GM23338 (cell line): ENCODE measurements at places on chromosomes 2 and 18. TPM values are rescaled to one million over a fixed set of nuclear protein-coding genes. Genes with fewer than 3 reads are reported as not detected.

- no peaks in the 10 kb centered on the region for H3K27me3 ChIP-seq
- H3K4me1 ChIP-seq: no peaks in the 10 kb centered on the region
- no peak for DNase-seq
- no peaks in the 10 kb centered on the region; the same call in 1 of the 2 replicates for H3K36me3 ChIP-seq
Measured at GRCh38 chr2:3222636-3223035, 155.0 kb downstream of the EIPR1 start.

DNA sequence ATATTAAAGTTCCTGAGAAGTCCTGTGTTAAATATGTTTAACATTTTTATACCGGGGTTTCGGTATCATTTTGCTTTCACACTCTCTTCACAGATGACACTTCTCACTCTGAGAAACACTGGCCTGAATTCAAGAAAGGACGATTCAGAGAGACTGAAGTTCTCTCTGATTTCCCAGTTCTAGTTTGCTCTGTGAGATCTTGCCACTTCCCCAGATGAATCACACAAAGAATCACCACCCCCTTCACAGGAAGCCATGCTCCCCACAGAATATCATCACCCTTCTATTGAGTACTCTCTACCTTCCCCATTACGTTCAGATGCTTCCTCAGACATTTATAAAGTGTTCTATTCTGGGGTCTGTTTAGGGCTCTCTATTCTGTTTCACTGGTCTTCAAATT, 16.1 kb upstream of the CD207 start:
- H3K4me1 ChIP-seq: no peaks in the 10 kb centered on the region
- H3K4me3 ChIP-seq: no peak overlapping the region
- H3K27me3 ChIP-seq: no peaks in the 10 kb centered on the region
- no peaks in the 10 kb centered on the region for H3K36me3 ChIP-seq
- DNase-seq: no peak

DNA sequence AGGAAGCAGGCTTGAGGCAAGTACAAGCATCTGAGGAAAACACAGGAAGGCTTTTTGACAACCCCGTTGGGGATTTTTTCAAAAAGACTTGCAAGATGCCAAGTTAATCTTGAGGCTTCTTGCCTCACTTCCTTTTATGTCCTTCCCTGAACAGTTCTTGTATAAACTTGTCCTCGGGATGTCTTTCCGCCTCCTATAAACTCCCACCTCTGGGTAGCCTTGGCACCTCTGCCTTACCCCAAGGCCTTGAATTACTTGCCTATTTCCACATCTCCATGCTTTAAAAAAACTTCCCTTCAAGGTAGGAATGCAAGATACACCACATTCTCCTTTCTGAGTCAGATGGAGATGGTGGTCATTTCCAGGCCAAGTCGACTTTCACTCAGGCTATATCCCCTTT, 106.4 kb upstream of the RBBP8 start:
- no peak overlapping the region for H3K4me3 ChIP-seq
- DNase-seq: no peak
- H3K27ac ChIP-seq: no peak overlapping the region
- H3K4me1 ChIP-seq: peaks cover 11% of the 10 kb centered on the region
- no peaks in the 10 kb centered on the region for H3K27me3 ChIP-seq

DNA sequence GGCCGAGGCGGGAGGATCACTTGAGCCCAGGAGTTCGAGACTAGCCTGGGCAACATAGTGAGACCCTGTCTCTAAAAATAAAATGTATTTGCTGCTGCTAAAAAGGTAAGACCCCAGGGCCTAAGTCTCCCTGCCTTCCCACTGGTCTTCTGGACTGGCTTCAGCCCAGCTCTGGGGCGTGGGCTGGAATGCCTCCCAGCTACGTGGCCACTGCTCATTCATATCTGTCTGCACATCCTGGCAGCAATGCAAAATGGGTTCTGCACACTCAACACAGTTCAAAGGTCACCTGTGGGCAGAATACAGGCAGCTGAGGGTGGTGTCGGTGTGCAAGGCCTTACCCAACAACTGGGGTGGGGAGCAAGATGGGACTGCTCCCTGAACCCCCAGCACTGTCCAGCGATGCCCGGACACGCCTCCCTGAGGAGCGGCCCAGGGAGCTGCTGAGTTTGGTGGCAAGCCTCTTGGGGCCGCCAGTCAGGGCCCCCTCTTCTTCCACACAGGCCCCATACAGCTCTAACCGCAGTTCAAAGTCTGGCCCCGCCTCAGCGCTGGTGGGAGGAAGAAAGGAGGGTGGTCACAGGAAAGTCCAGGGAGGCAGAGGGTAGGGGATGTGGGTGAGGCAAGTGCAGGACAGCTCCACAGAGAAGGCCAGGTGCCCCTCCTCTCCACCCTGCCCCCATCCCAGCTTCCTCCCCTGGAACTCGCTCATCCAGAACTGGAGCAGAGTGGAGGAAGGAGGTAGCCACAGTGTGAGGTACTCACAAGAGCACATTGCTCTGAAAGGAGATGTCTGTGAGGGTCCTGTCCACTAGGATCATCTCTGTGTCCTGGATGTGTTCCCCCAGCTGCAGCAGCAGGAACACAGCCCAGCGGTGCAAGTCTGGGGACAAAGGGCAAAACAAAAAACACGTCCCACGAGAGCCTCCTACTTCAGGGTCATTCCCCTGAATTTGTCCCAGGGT, 8.2 kb downstream of the WDR54 start:
- no peak overlapping the region for H3K27ac ChIP-seq
- no peaks in the 10 kb centered on the region for H3K4me1 ChIP-seq
- H3K4me3 ChIP-seq: no peak overlapping the region

DNA sequence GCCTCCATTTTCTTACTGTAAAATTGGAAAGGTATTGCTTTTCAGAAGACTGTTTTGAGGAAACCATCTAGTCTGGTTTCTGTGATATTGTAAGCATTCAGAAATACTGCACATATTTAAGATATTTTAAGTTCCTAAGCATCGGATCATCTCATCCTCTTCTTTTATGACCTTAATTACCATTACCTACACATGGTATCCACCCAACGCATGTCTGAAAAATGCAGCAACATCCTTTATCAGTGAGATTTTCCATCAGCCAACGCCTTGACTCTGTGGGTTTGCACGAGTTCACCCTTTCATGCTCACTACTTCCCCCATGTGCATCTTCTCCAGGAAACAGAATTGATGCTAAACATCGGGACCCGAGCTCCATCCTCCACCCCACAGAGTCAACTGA, 84.3 kb downstream of the COL4A4 start:
- no peak overlapping the region for H3K4me3 ChIP-seq
- DNase-seq: no peak
- H3K4me1 ChIP-seq: no peaks in the 10 kb centered on the region
- no peak overlapping the region for H3K27ac ChIP-seq
- H3K36me3 ChIP-seq: no peaks in the 10 kb centered on the region

RAPH1 gene
- 36.2 and 39.1 TPM in 2 replicates for total RNA-seq

SCYGR8 gene
- total RNA-seq: not detected in 2 replicates

TBR1 gene
- not detected in 2 replicates for total RNA-seq
